ENCODE measurements at places on chromosomes 11 and 22.

- DNase-seq = no peak
Measured at GRCh38 chr22:18888115-18888514, 18.0 kb upstream of the DGCR6 start.

GRCh38 chr11:120906766-120907165 is 117.1 kb upstream of the TBCEL start:
- DNase-seq = no peak

- peak; percentile 97 for DNase-seq
Measured at GRCh38 chr11:35579557-35580396, 38.5 kb upstream of the FJX1 start.

DNA sequence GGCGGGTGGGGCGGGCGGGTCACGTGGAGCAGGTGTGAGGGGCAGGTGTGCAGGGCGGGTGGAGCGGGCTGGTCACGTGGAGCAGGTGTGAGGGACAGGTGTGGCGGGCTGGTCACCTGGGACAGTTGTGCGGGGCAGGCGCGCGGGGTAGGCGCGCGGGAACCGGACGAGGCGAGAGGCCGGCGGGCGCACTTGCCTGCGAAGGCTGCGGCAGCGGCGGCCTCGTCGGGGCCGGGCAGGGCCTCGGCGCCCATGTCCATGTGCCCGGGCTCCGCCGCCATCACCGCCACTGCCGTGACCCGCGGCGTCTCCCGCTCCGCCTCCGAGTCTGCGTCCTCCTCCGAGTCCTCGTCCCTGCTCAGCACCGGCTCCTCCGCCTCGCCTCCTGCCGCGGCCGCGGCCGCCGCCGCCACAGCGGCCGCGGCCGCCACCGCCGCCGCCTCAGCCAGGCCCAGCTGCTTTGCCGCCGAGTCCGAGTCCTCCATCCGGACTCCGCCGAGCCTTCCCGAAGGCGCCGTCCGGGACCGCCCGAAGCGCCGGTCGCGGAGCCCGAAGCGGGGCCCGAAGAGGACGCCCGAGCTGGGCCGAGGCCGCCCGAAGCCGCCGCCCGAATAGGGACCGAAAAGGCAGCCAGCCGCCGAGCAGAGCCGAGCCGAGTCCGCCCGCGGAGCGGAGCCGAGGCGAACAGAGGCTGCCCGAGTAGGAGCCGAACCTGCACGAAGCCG is at the start of gene DEAF1:
DEAF1 (minus strand) TSS at position 660 of the 725 bp plus-strand sequence; CDS start at position 485, 175 bp downstream.
- DNase-seq = peak; percentile 96

DNA sequence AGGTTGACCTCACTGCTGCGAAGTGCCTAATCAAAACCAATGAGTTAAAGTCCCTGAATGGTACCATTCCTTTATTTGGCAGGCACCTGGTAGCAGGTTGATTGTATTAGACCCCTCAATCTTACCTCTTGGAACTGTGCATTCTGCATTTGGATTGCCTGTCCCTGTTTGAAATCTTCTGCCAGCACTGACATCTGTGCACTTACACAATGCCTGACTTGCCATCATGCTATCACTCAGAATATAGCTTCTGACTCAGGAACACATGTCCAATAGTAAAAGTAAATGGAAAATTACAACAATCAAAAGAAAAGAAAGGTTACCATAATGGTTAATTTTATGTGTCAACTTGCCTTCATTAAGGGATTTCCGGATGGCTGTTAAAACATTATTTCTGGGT is 366.0 kb upstream of the PDGFD start:
- peak; percentile 33 for DNase-seq

DNA sequence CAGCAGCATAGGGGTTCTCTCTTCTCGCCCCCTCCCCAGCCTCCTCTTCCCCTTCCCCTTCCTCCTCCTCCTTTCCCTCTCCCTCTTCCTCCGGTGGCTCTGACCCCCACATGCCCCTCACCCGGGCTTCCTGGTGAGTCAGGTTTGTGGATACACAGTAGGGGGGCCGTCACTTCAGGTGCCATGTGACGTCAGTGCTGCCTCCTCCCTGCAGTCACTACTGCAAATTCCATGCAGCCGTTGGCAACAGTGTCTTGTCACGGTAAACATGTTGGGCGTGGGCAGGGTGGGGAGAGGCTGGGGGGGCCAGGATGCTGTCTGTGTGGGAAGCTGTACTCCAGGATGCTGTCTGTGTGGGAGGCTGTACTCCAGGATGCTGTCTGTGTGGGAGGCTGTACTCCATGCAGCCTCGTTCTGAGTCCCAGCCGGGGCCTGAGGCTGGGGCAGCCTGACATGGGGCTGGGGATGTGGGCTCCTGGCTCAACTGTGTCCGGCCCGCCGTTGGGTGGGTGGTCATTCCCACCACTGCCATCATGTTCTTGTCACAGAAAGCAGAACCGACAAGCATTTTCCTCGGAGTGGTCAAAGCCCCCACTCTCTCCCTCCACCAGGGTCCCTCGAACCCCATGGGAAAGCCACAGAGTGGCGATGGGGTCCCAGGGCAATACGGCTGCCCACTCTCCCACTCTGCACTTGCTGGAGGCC is 2.4 kb upstream of the MUC2 start:
- DNase-seq = peak; percentile 34

DNA sequence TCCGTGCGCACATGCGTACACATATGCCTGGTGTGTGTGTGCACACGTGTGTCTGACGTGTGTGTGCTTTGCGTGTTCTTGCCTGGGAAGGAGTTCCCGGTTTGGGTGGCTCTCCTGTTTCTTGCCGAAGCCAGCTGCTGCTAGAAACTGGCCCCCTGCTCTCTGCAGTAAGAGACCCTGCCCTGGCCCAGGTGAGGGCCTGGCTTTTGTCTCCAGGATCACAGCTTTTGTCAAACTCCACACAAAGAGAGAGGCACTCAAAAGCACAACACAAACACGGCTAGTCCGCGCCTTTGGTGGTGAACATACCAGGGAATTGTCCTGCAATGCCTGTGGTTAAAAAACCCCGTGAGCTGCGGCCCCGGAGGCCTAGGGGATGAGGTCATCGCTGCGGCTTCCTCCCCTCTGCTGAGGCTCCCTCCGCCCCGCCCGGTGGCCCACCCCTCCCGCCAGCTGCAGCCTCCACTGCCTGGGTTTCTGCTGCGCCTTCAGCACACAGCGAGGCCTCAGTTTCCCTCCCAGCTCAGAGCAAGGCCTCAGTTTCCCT is 88.9 kb downstream of the KCNQ1 start:
- peak; percentile 80 for DNase-seq

GRCh38 chr11:1437500-1437899 is 47.8 kb downstream of the BRSK2 start:
- no peak for DNase-seq

GRCh38 chr22:24593836-24594568 is 1.1 kb upstream of the LRRC75B start:
- no peak for DNase-seq

DNA sequence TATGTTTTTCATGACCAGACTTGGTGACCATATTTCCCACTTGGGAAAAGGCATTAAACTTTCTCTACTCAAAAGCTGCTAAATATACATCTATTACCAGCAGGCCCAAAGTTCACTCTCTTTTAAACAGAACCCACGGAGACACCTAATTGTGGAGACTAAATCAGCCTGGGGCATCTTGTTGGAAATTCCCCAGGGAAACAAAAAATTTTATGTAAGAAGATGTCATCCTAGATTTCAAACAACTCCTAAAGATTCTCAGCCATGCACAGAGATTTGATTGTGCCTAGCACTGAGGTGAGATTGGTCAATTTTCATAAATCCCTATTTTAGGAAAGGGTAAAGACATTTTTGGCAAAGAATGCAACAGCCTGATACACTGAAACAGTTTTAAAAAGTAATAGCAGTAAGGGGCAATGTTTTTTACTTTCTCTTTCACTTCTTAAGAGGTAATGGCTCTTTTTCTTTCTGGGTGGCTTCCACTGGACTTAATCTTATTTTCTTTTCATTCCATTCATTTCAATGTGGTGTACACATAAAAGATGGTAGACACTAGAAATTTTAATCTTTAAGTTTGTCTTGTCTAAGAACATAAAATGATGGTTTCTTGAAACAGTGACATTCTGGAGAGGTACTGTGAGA is 9.6 kb downstream of the OR52N2 start:
- no peak for DNase-seq

DNA sequence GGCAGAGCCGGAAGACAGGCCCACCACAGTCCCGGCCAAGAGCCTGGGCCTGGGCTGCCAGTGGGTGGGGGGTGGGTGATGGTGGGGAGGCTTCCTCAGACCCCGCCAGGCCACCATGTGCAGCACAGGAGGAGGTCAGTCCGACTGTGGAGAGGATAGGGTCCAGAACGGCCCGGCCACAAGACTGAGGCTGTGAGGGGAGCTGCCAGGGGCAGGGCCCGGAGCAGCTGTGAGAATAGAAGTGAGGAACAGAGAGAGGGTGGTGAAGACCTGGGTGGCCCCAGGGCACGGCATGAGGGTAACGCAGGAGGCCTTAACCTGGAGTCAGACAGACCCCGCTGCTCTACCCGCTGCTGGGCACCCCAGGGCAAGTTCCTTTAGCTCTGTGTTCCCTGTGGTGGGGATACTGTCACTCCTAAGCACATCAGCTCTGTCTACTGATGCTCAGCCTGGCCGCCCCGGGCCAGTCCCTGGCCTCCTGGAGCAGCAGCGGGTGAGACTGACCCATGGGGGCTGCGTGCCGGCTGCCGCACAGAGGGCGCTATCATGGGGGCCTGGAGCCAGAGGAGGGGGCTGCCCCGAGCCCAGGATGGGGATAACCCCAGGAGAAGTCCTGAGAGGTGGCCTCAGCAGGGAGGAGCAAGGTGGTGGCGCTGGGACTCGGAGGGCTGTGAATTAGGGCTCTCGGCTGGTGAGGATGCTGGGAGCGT is 1.7 kb downstream of the FERMT3 start:
- DNase-seq = no peak

DNA sequence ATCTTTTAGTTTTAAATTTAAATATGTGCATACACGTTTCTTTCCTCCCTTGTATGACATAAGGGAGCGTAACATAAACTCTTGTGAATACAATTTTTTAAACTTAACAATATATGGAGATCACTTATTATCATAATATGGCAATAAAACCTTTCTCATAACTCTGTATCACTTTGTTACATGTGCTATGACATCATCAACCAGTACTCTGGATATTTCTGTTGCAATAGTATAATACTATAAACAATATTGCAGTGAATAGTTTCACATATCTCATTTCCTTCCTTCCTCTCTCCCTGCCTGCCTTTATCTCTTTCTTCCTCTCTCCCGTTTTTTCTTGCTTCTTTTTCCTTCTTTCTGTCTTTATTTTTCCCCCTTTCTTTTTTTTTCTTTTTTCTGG is 1278.0 kb upstream of the CNTN5 start:
- no peak for DNase-seq

Measured in fibroblast of mammary gland (primary cell).